K562 (cell line): ENCODE measurements at places on chromosomes 1 and 21.

- DNase-seq: peak; percentile 75
Observed at GRCh38 chr1:32963746-32964460, 706 bp downstream of the RNF19B start.

DNA sequence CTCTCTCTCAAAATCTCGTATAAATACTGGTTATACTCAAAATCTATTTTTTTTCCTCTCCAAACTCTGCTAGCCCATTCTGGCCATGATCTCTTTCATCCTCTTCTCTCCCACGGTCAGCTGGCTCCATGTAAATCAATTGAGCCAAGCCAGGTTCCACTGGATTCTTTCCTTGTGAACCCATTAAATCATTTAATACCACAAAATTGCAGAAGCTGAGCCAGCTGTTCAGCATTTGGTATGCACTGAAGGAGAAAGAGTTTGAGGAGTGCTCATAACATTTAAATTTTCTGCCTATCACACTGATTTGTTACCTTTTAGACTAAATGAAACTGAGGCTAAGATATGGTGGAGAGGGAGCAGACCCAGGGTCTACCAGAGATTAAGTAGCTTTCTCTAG, 29.1 kb upstream of the TADA1 start:
- DNase-seq: no peak

GRCh38 chr21:42374864-42375499, 8.6 kb upstream of the TFF1 start:
- DNase-seq: no peak

DNA sequence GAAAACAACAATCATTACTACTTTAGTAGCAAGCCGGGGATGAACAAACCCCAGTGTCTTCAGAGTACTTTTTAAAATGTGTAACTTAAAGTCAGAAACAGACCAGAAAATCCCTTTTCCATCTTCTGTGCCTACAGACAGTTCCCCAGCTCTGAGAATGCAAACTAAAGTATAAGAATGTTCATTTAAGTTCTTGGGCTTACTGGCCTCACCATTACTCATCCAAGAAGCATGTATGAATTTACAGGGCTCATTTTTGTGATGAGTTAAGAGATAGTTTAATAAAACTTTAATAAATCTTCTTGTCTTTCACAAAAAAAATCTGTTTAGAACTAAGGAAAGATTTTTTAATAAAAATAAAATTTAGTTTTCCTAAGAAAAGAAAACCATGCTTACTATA, 4.6 kb downstream of the LPGAT1 start:
- no peak for DNase-seq

- DNase-seq: no peak
Observed at GRCh38 chr1:54788459-54788858, 12.7 kb downstream of the TTC22 start.

DNA sequence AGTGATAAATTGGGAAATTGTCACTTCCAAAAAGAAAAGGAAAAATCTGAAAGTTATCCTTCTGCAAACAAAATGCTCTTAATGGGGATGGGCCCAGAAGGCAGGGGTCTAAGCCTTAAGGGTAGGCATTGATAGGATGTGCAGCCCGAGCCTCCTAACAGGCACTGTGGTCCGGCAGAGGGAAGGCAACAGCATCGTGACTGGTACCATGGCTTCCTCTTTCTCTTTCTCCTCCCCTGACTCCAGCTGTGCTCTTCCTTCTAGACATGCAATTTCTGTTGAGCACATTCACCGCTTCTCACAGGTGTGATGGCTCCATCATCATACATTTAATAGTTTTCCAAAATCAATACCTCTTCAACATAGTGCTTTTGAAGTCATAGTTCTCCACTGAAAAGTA, 91.5 kb downstream of the SELENOF start:
- DNase-seq: no peak

GRCh38 chr1:101323535-101323934, 86.7 kb downstream of the S1PR1 start:
- DNase-seq: no peak

DNA sequence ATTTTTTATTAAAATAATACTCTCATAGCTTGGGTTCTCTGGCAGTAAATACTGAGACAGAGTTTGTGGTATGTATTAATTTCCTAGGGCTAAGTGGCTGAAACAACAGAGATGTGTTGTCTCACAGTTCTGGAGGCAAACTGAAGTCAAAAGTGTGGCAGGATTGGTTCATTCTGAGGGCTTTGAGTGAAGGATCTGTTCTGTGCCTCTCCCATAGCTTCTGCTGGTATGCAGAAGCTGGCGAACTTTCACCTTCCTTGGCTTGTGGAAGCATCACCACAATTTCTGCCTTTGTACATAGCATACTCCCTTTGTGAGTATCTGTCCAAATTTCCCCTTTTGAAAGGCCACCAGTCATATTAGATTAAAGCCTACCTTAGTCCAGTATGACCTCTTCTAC, 21.0 kb downstream of the RNPC3 start:
- no peak for DNase-seq

DNA sequence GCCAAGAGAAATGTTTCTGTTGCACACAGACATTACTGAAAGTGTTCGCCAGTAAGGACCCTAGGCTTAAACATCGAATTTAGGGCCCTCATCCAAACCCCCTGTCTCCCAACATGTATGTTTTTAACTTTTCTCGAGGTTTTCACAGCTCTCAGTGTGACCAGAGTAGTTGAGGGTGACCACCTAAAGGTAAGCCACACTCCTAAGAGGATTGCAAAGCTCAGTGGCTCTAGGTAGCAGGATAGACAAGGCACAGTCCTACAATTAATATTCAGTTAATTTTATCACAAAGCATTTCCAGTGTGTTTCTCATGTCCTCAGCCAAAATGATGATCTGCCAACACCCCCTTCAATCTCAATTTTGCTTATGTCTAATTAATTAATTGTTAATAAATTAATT, 695 bp upstream of the ALG14 start:
- DNase-seq: no peak

DNA sequence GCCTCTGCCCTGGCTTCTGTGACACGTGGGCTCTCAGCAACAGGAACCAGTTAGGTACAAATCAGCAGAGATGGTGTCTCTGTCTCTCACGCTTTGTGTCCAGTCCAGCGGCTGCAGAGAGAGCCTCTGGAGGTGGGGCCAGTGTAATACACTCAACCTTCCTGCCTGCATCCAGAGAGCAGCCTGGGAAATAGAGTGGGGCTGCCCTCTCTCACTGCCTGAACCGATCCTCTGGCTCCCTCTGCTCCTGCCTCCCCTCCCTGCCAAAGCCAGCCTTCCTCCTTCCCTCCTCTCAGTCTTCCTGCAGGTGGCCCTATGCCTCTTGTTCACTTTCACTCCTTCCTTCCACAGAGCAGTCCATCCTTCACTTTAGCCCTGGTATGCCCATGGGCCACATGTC, at the start of gene ZNF648:
TSS of gene ZNF648 (minus strand) at position 119 of the 400 bp plus-strand sequence. CDS start 3,702 bp downstream, outside the sequence.
- DNase-seq: no peak

DNA sequence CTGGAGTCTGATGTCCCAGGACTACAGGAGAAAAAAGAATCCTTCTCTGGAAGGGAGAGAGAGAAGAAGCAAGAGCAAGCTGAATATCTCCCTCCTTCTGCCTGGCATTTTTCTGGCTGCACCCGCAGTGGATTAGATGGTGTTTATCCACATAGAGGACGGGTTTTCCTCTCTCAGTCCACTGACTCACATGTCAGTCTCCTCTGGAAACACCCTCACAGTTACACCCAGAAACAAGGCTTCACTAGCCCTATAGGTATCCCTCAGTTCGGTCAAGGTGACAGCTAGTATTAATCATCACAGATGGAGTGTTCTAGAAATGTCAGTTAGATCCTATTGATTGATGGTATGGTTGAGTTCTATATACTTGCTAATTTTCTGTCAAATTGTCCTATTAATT, 87.9 kb downstream of the RHOU start:
- DNase-seq: no peak

- peak; percentile 24 for DNase-seq
Observed at GRCh38 chr21:38229260-38229877, 27.4 kb upstream of the KCNJ15 start.

DNA sequence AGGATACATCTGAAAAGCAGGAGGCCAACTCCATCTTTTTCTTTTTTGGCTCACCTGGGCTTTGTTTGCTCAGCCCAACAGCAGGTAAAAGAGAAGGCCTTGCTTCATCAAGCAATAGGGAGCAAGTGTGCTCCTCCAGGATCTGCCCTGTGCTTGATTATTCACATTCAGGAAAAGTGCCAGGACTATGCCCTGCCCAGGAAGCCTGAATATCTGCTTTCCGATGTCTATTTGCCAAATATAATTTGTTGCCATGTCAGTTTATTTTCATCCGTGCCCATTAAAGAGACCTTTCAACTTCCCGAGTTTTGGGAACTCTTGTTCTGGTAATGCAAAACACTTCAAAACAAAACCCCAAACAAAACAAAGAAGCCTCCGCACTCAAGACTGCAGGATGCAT, 185.3 kb downstream of the CDC7 start:
- DNase-seq: no peak

DNA sequence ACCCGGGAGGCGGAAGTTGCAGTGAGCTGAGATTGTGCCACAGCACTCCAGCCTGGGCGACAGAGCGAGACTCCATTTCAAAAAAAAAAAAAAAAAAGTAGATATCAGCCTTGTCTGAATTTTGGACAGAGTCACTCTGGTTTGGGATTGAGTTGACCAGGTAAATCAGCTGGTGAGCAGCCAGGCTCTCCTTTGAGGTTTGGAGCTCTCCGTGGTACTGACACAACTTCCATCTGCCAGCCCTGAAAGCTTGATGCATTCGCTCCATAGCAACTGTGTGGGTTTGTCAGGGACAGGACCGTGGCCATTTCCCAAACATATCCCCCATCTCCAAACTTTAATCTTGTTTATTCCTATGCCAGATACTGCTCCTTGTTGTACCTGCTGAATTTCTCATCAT, 155.2 kb downstream of the DMRTA2 start:
- DNase-seq: peak; percentile 27

DNA sequence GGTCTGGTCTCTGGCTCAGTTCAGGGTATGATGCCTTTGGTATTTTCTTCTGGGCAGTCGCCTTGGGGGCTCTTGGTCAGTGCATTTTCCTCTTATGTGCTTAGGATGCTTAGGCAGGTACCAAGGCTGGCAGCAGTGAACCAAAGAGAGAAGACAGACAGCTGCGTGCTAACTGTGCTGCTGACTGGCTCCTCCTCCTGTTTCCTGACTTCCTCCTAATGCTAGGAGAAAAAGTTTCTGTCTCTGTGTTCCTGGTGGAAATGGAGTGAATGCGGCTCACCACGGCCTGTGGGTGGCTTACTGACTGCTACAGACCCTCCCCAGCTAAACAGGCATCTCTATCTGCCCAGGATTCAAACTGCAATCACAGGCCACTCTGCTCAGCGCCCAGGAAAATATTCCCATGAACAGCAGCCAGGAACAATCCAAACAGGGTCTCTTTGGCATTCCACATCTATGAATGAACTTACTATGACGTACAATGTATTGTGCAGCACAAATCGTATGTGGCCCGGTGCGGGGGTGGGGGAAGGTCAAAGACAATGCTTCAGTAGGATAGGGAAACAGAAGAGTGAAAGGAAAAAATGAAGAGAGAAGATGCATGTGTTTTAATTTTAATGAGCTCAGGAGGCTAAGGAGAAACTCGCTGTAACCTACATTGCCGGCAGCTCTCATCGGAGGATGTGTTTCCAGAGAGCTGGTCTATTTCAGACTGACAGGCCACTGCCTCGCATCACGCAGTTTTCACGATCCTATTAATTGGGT, 2.8 kb downstream of the ABCG1 start:
- DNase-seq: no peak

DNA sequence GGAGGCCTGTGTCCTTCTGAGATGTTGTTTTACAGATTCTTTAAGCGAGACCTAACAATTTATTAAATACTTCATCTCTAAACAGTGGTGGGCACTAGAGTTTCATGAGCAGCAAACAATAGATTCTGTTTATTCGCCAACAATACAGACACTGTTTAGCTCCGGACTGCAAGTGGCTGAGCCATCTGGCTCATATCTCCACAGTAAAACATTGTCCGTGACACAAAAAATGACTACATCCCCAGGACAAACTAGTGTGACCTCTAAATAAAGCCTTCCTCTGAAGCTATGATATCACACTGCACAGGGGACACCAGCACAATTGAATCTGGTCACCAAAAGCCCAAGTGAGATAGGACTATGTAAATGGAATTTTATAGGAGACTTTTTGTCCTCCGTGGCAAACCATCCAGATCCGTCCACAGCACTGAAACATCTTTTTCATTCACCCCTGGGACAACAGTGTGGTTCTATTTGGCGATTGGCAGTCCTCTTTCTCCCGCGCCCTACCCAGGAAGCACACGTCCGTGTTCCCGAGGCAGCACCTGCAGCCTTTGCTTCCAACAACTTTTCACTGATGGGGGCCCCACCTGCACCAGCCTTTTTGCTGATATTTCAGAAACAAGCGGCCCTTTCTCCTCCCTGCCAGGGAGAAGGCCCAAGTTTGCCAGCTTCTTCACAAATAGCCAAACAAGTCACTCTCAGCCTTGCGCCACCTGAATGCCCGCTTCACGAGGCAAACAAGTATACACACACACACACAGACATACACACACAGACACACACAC, 47.4 kb downstream of the OLIG1 start:
- DNase-seq: no peak

DNA sequence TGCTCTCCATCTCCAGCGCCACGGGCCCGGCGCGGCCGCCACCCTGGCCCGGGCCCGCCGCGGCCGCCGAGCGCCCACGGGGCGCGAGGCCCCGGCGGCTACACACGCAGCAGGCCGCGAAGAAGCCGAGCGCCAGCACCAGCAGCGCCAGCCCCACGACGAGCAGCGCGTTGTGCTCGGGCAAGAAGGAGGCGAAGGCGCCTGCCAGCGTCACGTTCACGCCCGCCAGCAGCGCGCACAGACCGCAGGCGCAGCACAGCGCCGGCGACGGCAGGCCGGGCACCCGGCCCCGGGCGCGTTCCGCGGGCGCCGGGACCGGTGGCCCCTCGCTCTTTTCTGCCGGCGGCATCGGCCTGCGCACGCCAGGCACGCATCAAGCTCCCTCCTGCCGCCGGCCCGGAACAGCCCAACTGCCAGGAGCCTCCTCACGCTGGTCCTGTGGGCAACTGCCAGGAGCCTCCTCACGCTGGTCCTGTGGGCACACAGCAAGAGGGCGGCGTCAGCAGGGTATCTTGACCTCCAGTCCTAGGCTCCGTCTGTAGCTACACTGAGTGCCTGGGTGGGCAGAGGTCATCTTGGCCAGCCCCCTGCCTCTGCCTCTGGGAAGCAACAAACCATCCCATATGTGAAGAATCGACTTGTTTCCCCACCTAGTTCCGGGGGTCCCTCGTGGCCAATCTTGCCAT, 18.1 kb downstream of the KNCN start:
- no peak for DNase-seq

DNA sequence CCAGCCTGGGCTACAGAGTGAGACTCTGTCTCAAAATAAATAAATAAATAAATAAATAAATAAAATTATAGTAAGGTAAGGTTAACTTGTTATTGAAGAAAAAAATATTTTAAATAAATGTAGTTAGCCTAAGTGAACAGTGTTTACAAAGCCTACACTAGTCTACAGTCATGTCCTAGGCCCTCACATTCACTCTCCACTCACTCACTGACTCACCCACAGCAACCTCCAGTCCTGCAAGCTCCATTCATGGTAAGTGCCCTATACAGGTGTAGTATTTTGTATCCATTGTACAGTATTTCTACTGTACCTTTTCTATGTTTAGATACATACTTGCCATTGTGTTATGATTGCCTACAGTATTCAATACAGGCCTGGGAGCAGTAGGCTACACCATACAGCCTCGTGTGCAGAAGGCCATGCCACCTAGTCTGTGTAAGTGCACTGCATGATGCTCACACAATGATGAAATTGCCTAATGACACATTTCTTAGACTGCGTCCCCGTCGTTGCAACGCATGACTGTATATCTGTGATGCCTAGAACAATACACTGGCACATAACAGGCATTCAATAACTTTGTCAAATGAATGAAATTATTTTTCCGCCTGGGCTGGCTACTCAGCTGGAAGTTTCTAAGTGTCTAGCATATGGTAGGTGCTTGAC, 14.8 kb downstream of the KCNN3 start:
- no peak for DNase-seq

- DNase-seq: no peak
Observed at GRCh38 chr1:196779093-196779492, 4.5 kb downstream of the CFHR3 start.
